ENCODE measurements at places on chromosomes 16 and 17.

GRCh38 chr16:31382485-31383161 is 10.5 kb upstream of the ITGAD start:
- DNase-seq: peak; percentile 85

DNA sequence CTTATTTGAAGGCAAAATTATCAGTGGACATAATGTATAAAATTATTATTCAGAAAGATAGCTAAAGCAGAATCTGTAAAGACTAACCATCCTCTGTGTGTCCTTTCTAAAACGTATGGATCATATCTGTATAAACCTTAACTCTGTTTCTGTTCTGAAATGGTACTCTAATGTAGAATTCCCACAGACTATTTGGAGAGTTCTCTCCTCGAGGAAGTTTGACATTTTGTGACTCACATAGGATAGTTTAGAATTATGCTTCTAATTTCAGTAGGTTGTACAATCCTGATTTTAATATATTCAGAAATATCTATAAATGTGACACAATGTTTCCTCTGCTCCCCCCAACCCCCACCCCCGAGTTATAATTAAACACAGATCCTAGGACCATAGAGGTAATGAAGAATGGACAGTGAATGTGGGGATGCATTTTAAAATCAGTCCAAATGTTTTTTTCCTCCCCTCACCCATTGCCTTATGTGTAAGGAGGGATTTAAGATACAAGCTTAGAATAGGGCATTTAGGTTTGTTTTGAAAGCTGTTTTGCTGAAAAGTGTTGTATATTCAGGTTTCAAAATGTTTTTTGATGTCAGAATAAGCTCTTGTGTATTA is 66.8 kb downstream of the BCAS3 start:
- DNase-seq: no peak

DNA sequence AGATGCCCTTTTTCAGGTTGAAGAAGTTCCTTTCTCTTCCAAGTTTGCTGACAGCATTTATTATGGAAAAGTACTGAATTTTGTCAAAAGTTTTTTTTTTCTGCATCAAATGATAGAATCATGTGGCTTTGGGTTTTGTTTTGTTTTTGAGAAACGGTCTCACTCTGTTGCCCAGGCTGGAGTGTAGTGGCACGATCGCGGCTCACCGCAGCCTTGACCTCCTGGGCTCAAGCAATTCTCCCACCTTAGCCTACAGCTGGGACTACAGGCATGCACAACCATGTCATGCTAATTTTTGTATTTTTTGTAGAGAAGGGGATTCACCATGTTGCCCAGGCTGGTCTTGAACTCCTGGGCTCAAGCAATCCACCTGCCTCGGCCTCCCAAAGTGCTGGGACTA is 7.3 kb downstream of the CMTM4 start:
- DNase-seq: no peak

DNA sequence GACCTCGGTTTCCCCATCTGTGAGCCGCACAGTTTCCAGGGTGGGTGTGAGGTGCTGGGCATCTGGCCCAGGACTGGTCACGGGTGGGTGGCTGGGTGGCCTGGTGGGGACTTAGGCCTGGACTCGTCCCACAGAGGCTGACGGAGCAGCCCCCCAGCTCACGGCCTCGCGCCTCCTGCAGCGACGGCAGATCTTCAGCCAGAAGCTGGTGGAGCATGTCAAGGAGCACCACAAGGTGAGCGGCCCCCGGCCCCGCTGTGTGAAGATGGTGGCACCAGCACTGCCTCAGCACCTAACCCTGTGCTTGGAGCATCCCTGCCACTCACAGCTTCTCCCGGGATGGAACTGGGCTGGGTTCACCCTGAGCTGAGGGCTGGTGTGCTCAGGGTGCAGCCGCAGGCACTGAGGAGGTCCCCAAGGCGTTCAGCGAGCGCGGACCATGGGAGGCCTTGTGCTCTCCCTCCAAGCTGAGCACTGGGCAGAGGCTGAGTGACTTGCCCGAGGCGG is 2.4 kb downstream of the CDT1 start:
- no peak for DNase-seq

- no peak for DNase-seq
These were observed 57.8 kb downstream of the NEUROD2 start for GRCh38 chr17:39549747-39550573.

- DNase-seq: peak; percentile 66
These were observed 29.2 kb upstream of the LRRC75A start for GRCh38 chr17:16521070-16521727.

DNA sequence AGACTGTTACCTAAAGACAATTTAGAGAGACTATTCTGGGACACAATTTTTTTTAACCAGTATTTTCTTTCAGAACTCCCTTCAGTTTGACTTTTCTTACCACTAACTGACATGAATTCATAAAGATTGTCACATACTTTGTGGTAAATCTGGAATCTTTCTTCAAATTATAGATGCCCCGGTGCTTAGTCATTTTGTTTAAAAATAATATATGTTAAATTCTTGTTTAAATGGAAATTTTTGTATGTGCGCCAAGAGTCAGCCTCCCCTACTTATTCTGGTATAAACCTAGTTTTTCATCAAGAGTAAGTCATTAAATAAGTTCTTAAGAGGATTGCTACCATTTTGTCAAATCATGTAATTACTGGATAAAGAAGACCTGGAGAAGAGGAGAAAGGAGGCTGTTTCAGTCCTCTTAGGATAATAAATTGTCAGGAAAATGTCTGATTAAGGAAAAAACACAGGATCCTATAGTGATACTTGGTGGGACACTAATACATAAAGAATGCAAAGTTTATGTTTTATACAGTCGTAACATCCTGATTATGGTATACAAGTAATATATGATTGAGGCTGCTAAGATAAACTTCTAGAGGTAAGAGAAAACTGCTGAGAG is 424.4 kb downstream of the PMP22 start:
- no peak for DNase-seq

DNA sequence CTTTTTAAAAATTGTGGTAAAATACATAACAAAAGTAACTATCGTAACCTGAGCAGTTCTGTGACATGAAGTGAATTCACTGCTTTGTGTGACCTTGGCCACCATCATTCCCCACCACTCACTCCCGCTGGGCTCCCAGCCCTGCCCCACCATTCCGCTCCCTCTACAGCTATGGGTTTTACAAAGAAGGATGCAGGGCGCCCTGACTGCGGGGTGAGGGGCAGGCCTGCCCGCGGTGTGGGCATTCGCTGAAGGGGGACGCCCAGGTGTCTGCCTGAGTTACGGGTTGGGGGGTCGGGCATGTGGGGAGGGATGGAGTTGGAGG is at the start of gene CEMP1:
TSS of gene CEMP1 (minus strand) at position 38 of the 325 bp plus-strand sequence. CDS start 335 bp downstream, outside the sequence.
- peak; percentile 73 for DNase-seq

DNA sequence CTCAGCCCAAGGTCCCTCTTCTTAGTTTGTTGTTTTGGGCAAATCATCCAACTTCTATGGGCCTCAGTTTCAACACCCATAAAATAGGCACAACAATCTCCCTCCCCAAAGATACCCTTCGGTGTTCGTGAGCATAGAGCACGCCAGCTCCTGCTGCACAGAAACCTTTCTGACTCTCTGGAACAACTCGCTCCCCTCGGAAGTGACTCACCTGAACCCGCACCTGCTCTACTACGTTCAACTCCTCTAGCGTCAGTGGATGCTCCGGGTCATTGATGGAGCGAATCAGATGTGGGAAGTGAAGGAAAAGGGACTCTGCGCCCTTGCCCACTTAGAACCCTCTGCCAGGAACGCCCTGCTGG is 445 bp downstream of the CIAO2B start:
- DNase-seq: peak; percentile 77

DNA sequence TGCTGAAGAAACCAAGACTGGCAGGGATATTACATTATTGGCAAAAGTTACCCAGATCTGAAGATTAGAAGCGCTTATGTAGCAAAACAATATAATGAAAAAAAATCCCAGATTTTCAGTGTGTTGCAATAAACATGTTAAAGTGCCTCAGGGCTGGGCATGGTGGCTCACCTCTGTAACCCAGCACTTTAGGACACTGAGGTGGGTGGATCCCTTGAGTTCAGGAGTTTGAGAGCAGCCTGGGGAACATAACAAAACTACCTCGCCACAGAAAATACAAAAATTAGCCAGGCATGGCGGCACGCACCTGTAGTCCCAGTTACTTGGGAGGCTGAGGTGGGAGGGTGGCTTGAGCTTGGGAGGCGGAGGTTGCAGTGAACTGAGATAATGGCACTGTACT is 6.8 kb downstream of the ZNF207 start:
- DNase-seq: peak; percentile 42

GRCh38 chr17:80109066-80109660 is 7.8 kb downstream of the GAA start:
- no peak for DNase-seq

- DNase-seq: peak; percentile 59
These were observed 21.9 kb upstream of the CDH5 start for GRCh38 chr16:66344533-66345145.

DNA sequence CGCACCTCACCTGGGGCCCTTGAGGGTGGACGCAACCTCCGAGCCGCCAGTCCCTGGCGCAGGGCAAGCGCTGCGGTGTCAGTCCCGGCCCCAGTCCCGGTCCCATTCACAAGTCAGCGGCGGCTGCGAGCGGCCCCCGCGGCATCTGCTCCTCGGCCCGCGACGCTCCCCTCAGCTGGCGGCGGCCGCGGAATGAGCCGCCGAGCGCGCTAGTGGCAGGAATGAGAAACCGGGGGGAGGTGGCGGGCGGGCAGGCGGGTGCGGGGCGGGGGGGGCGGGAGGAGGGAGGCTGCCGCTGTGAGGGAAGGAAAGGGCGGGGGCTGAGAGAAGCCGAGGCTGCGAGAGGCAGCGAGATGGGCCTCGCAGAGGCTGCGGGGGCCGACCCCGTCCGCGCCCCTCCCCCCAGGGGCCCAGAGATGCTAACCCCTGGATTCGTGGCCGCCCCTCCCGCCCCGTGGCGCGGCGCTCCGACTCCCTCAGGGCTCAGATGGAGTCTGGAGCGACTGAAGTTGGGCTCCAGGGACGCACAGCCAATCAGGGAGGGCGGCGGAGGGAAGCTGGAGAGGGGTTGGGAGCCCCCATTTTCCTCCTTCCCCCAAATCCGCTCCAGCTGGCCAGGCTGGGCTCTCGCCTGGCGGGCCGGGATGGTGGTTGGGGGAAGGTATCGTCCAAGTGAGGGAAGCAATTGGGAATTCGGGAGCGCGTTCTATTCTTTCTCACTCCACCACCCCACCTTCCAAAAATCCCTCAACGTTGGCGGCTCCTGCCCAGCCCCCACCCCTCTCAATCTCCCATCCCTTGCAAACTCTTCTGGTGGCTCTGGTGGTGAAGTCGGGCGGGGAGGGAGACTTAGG is at the start of gene CDH11:
TSS of gene CDH11 (minus strand) at position 194 of the 854 bp plus-strand sequence. CDS start 117,194 bp downstream, outside the sequence.
- no peak for DNase-seq

- DNase-seq: no peak
These were observed 144.8 kb upstream of the RPH3AL start for GRCh38 chr17:497241-498034.

- DNase-seq: no peak
These were observed 321.3 kb downstream of the RBFOX1 start for GRCh38 chr16:7653746-7654461.

GRCh38 chr17:48498164-48498850 is 32.5 kb downstream of the HOXB1 start:
- no peak for DNase-seq

DNA sequence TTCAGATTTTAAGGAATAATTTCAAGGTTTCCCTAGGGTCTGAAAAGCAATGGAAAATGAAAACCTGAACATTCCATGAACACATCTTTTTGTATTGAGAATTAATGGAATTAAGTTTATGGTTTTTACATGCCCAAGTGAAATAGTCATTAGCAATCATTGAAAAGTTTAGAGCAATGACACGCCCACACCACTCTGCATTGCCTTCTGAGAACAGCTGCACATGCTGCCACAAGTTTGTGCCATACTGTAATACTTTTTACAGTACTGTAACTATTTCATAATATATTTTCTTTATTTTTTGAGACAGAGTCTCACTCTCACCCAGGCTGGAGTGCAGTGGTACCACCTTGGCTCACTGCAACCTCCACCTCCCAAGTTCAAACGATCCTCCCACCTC is 345.2 kb upstream of the PMFBP1 start:
- no peak for DNase-seq

- peak; percentile 63 for DNase-seq
These were observed 415 bp downstream of the XYLT1 start for GRCh38 chr16:17470182-17470907.

DNA sequence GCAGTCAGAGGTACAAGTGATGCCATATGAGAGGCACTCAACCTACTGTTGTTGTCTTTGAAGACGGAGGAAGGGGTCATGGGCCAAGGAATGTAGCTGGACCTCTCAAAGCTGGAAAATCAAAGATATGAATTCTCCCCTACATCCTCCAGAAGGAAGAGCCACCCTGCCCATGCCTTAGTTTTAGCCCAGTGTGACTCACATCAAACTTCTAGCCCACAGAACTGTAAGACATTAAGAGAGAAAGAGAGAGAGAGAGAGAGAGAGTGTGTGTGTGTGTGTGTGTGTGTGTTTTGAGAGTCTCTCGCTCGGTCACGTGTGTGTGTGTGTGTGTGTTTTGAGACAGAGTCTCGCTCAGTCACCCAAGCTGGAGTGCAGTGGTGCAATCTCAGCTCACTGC is 87.1 kb downstream of the STX8 start:
- DNase-seq: no peak

GRCh38 chr17:70187383-70187782 is 18.1 kb downstream of the KCNJ2 start:
- DNase-seq: no peak

- DNase-seq: no peak
These were observed 49.8 kb upstream of the ARHGAP44 start for GRCh38 chr17:12739500-12739899.

- no peak for DNase-seq
These were observed 91.6 kb downstream of the TNFRSF13B start for GRCh38 chr17:16880121-16880842.

DNA sequence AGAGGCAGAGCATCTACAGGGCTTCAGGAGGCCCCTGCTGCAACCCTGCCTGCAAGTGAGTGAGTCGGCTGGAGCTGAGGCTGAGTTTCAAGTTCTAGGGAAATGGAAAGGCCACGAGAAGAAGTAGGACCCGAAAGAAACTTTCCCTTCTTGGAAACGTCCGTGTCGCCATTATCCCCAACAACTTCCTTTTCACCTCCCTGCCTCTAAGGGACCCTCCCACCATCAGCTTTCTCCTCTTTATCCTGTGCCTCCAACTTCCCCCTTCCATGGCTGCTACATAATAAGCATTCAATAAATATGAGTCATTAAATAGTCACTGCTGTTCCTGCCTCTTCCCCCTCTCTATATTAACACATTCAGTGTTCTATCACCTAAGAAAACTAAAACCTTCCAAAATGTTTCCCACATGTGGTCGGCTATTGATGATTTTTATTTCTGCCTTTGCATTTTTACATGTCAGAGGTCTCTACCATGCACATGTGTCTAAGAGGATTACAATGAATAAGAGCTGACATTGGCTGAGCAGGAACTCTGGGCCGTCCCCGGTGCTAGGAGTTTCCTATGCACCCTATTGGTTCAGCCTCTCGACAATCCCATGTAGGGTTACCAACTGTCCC is 115.9 kb upstream of the TNRC6C start:
- DNase-seq: no peak

DNA sequence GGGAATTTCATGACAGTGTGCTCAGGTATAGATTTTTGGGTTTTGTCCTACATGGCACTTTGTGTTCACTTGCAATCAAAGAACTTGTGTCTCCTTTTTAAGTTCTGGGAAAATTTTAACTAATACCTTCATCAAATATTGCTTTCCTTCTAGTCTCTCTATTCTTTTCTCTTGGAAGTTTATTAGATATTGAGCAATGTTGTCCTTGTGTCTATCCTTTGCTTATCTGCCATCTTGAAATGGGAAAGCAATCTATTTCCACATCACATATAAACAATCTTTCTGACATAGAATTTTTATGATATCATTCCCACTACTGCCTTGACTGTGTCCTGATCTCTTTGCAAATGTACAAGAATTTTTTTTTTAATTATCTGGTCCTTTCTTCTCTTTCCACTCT is 4.4 kb upstream of the ABCA9 start:
- no peak for DNase-seq

Data from activated CD8-positive, alpha-beta memory T cell treated with anti-CD3 and anti-CD28 coated beads, Interleukin-2, amount 50 U/mL, for 48 hours (primary cell).